ENCODE measurements at places on chromosomes 12 and 14.

GRCh38 chr12:105332925-105333324, 2.4 kb downstream of the C12orf75 start:
- no peaks in the 10 kb centered on the region for H3K36me3 ChIP-seq
- no peak for DNase-seq
- H3K27ac ChIP-seq: no peak overlapping the region

- DNase-seq: no peak
- no peaks in the 10 kb centered on the region for H3K36me3 ChIP-seq
- no peaks in the 10 kb centered on the region for H3K4me1 ChIP-seq
Measured at GRCh38 chr14:61065656-61066055, 84.6 kb downstream of the SLC38A6 start.

DNA sequence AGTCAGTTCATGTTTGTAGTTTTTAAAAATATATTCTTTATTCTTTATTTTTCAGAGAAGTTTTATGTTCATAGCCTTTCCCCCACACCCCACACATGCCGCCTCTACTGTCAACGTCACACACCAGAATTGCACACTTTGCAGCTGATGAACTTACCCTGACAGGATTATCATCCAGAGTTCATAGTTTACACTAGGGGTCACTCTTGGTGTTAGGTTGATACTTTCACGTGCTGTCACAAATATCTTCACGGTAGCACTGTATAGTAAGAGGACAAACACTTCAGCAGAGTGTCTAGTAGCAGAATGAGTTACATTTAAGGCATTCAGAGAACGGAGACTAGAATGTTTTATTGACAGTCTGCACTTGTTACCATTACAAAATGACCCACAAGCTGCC, 5.1 kb downstream of the DPPA3 start:
- no peaks in the 10 kb centered on the region for H3K27me3 ChIP-seq
- DNase-seq: no peak
- H3K27ac ChIP-seq: no peak overlapping the region
- H3K36me3 ChIP-seq: no peaks in the 10 kb centered on the region

- no peak overlapping the region for H3K4me3 ChIP-seq
- H3K27me3 ChIP-seq: no peaks in the 10 kb centered on the region
- peaks cover 12% of the 10 kb centered on the region for H3K4me1 ChIP-seq
- peaks cover 45% of the 10 kb centered on the region for H3K36me3 ChIP-seq
- DNase-seq: no peak
Measured at GRCh38 chr12:117028254-117028653, 71.0 kb downstream of the TESC start.

- H3K36me3 ChIP-seq: no peaks in the 10 kb centered on the region
- H3K27ac ChIP-seq: no peak overlapping the region
- H3K27me3 ChIP-seq: no peaks in the 10 kb centered on the region
Measured at GRCh38 chr12:108921946-108922345, 42.1 kb downstream of the DAO start.

GRCh38 chr14:104587641-104588040, 8.1 kb downstream of the C14orf180 start:
- H3K27me3 ChIP-seq: no peaks in the 10 kb centered on the region
- DNase-seq: no peak
- no peak overlapping the region for H3K4me3 ChIP-seq
- H3K27ac ChIP-seq: no peak overlapping the region
- H3K4me1 ChIP-seq: no peaks in the 10 kb centered on the region

DNA sequence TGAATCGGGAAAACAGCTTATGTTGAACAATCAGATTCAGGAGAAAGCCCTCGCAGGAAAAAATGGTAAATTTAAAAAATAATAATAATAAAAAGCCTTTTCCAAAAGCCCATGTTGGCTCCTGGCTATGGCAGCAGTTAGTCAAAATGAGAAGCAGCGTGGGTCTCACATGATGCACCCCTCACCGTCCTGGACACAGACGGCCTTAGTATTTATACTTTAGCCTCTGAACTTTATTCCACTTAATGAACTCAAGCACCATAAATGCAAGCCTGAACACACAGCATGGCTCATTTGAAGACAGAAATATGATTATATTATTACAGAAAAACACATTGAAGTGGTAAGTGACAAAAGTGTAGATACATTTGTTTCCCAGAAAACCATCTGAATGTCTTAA, 160.9 kb downstream of the RIMBP2 start:
- no peaks in the 10 kb centered on the region for H3K4me1 ChIP-seq
- no peak for DNase-seq
- no peak overlapping the region for H3K4me3 ChIP-seq
- H3K27ac ChIP-seq: no peak overlapping the region
- H3K27me3 ChIP-seq: peaks cover 3% of the 10 kb centered on the region
- no peaks in the 10 kb centered on the region for H3K36me3 ChIP-seq

DNA sequence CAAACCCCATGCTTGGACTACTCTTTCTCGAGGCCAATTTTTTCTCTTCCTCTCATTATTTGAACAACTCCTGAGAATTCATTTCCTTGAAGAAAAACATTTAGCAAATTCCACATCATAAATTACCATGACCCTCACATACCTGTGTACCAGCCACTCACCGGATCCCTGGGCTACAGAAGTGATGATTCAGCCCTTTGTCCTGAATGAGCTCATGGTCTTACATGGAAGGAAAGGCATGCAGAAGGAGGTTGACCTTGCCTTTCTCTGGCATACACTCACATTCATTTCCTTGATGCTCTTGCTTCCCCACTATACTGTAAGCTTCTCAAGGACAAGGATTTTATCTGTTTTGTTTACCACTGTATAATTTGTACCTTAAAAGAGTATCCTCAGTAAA, 191.5 kb downstream of the SLC5A8 start:
- DNase-seq: no peak
- no peaks in the 10 kb centered on the region for H3K36me3 ChIP-seq

DNA sequence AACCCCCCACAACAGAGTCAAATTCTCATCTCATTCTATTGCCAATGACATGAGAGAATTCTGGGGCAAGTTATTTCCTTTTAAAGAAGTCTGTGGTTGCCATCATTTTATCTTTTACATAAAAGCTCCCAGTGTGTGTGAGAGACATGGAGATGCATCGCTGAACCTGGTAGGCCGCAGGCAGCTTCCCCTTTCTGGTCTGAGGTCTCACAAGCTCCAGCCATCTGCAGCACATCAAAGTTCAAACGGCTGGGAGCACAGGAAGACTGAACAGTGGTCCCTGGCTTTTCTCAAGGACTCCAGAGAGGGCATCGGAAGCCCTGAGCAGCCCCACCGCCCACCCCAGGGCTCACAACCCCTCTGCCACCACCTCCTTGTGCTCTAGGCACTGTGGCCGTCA, 141.7 kb downstream of the RIMBP2 start:
- H3K27me3 ChIP-seq: no peaks in the 10 kb centered on the region
- no peak overlapping the region for H3K4me3 ChIP-seq
- DNase-seq: no peak
- no peaks in the 10 kb centered on the region for H3K4me1 ChIP-seq
- H3K27ac ChIP-seq: no peak overlapping the region

GRCh38 chr12:55686366-55687010, 21.2 kb downstream of the ITGA7 start:
- no peak for DNase-seq
- no peak overlapping the region for H3K4me3 ChIP-seq
- H3K4me1 ChIP-seq: peaks cover 11% of the 10 kb centered on the region
- no peak overlapping the region for H3K27ac ChIP-seq

DNA sequence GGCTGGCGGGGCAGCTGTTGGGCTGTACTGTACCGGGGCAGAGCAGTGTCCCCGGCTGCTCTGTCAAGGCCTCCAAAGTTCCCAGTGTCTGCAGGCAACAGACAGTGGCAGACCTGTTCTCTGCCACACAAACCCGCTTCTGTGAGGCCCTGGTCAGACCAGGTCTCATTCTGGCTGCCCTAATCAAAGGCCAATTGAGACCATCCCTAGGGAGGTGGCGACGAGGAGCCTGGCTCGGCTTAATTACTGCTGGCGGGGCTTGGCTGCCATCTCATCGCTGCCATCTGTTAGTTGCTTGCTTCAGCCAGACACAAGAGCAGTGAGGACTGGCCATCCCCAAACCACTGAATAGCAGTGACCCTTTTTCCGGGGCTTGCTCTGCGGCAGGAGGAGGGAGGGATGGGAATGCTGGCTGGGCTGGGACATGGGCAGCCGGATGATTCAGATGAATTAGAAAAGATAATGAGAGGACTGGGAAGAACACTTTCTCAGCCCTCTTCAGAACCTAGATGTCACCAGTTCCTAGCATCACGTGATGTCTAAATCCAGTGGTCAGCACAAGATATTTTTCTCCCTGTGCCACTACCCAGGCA, 24.5 kb downstream of the ERG28 start:
- no peak overlapping the region for H3K27ac ChIP-seq
- no peaks in the 10 kb centered on the region for H3K36me3 ChIP-seq
- no peak for DNase-seq
- H3K4me1 ChIP-seq: no peaks in the 10 kb centered on the region
- H3K27me3 ChIP-seq: no peaks in the 10 kb centered on the region
- H3K4me3 ChIP-seq: no peak overlapping the region

DNA sequence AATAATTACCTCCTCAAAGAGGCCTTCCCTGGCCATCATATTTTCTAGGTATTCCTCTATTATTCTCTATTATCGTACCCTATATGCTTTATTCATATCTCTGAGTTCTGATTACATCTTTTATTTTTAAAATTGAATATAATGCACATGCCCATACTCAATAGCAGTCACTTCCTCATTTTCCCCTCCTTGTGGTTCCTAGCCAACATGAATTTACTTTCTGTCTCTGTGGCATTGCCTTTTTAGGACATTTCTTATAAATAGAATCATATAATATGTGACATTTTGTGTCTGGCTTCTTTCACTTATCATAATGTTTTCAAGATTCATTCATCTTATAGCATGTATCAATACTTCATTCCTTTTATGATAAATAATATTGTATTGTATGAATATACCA, 74.4 kb upstream of the TRHDE start:
- no peak overlapping the region for H3K4me3 ChIP-seq
- DNase-seq: no peak
- no peak overlapping the region for H3K27ac ChIP-seq
- H3K36me3 ChIP-seq: no peaks in the 10 kb centered on the region

DNA sequence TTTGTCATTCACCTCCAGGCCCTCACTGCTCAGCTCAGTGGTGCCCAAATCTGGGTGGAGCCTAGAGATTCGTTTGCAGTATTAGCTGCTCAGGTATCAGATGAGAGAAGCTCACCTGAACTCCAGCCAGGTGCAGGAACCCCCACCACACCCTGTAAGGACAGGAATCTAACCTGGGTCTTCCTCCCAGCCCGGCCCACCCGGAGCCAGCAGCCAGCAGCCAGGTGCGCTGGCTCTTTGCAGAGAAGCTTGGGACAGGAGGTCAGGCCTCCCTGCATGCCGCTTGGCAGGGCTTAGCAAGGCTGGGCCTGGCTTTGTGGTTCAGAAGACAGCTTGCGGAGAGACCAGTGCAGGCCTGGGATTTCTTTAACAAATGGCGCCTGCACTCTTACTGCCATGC, 125.6 kb upstream of the MYL2 start:
- no peak overlapping the region for H3K4me3 ChIP-seq
- no peaks in the 10 kb centered on the region for H3K27me3 ChIP-seq
- H3K36me3 ChIP-seq: no peaks in the 10 kb centered on the region
- no peak overlapping the region for H3K27ac ChIP-seq

GRCh38 chr14:32104803-32105202, 27.7 kb downstream of the ARHGAP5 start:
- H3K27ac ChIP-seq: no peak overlapping the region
- no peaks in the 10 kb centered on the region for H3K27me3 ChIP-seq
- no peak for DNase-seq

- H3K4me3 ChIP-seq: no peak overlapping the region
- H3K36me3 ChIP-seq: no peaks in the 10 kb centered on the region
- H3K27ac ChIP-seq: no peak overlapping the region
- no peaks in the 10 kb centered on the region for H3K4me1 ChIP-seq
- DNase-seq: no peak
Measured at GRCh38 chr14:24389226-24389848, 9.5 kb upstream of the NYNRIN start.

DNA sequence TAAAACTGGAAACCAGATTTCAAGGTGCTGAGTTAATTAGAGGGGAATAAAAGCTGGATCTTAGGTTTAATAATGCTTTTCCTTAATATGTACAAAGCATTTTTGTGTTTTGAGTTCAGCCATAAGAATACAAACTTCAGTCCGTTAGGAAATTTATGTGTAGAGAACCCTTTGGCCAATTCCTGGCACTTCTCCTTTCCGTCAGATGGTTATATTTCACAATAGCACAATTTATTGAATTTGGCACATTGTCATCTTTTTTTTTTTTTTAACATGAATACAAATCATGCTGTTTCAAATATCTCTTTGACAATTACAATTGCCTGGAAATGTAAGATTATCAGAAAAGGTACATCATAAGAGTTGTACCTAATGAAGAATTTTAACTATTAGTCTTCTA, 56.2 kb upstream of the DDHD1 start:
- no peaks in the 10 kb centered on the region for H3K27me3 ChIP-seq
- H3K4me1 ChIP-seq: no peaks in the 10 kb centered on the region
- DNase-seq: no peak

GRCh38 chr12:115257791-115258190, 573.8 kb upstream of the TBX3 start:
- DNase-seq: no peak
- no peaks in the 10 kb centered on the region for H3K36me3 ChIP-seq
- H3K27ac ChIP-seq: no peak overlapping the region
- no peaks in the 10 kb centered on the region for H3K27me3 ChIP-seq
- no peak overlapping the region for H3K4me3 ChIP-seq

- no peaks in the 10 kb centered on the region for H3K36me3 ChIP-seq
- H3K4me1 ChIP-seq: peaks cover 32% of the 10 kb centered on the region
- H3K4me3 ChIP-seq: no peak within 1 kb of the TSS
- no peak within 1 kb of the TSS for H3K27ac ChIP-seq
Measured at GRCh38 chr12:53972722-53973235, at the start of gene HOXC11. Gene HOXC11, plus strand, starts transcription at chr12:53973126. Its CDS starts 116 bp downstream, at chr12:53973242.

DNA sequence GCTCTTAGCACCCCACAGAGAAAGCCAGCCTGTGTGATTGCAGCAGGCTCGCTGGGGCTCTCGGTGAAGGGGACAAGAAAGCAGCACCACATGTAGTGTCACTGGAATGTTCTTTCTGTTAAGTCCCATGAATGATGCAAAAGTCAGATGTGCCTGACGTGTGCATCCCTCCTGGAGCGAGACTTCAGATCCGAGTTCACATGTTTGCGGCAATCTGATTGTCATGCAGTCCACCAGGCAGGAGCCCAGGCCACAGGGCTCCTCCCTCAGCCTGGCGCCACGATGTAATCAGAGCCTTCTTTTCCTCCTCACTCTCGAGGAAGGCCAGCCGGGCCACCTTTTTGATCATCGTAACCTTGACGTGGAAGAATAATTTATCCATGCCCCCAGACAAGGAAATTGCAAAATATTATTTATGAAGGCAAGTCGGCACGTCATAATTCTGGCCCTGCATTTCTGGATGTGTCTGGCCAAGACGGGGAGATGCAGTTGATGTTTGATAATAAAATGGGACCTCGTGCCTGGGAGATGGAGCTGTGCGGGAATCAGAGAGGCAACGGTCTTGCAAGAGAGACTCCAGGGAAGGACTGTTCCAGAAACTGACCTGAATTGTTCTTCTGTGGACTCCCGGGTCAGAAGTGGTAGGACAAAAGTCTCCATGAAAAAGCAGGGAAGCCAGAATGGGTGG, 214.6 kb downstream of the PHETA1 start:
- H3K4me3 ChIP-seq: no peak overlapping the region
- no peak overlapping the region for H3K27ac ChIP-seq
- no peaks in the 10 kb centered on the region for H3K36me3 ChIP-seq
- H3K27me3 ChIP-seq: no peaks in the 10 kb centered on the region
- no peak for DNase-seq
- H3K4me1 ChIP-seq: no peaks in the 10 kb centered on the region

GRCh38 chr14:35430459-35431199, 26.1 kb upstream of the NFKBIA start:
- no peak overlapping the region for H3K4me3 ChIP-seq
- H3K36me3 ChIP-seq: no peaks in the 10 kb centered on the region
- DNase-seq: no peak
- H3K27me3 ChIP-seq: no peaks in the 10 kb centered on the region
- H3K27ac ChIP-seq: no peak overlapping the region
